ENCODE measurements at places on chromosomes 13 and 19.

GRCh38 chr19:41411968-41412265 is 14.3 kb downstream of the BCKDHA start:
- no peak for DNase-seq

GRCh38 chr19:31818798-31819105 is 469.5 kb upstream of the TSHZ3 start:
- no peak for DNase-seq

DNA sequence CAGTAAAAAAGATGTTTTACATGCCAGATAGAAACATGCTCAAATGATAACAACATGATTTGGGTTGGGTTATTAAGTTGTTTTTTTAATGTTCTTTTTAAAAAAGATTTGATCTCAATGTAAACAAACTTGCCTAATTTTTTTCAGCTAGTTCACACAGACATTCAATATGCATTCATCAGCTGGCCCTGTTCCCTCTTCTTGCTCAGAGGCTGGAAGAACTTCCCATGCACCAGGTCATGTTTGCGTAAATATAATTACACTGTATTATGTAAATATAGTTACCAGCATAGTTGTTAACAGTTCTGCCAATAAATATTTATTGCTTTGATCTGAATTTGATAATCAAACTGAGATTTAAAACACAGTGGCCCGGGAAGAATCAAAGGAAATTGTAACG is 70.6 kb downstream of the ATP11A start:
- no peak for DNase-seq

- DNase-seq = no peak
Measured at GRCh38 chr19:49042177-49042576, 1.5 kb upstream of the CGB5 start.

DNA sequence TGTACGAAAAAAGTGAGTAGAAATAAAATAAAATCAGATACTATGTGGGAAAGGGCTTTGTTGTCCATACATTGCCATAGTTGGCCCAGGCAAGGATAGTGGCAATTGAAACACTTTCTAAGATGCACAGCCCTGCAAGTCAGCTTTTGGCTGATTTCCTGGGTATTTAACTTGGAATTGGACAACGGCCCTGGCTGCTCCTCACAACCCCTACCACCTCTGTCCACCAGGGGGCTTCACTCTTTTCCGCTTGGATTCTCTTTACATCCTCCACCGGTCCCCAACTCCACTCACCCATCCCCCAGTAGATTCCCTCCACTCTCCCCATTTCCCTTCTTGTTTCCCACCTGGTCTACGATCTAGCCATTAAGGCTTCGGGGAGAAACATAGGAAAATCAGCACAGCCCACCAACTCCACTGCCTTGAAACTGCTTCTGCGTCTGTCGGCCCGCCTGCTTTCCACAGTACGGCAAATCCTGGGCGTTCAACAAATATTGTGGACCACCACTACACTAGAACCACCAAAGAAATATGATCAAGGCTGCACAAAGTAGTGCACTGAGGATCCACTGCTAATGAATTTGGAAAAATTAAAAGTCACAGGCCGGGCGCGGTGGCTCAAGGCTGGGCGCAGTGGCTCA is 48.6 kb upstream of the GTF3A start:
- peak; percentile 70 for DNase-seq

GRCh38 chr13:21216332-21216731 is 39.9 kb downstream of the MRPL57 start:
- no peak for DNase-seq

DNA sequence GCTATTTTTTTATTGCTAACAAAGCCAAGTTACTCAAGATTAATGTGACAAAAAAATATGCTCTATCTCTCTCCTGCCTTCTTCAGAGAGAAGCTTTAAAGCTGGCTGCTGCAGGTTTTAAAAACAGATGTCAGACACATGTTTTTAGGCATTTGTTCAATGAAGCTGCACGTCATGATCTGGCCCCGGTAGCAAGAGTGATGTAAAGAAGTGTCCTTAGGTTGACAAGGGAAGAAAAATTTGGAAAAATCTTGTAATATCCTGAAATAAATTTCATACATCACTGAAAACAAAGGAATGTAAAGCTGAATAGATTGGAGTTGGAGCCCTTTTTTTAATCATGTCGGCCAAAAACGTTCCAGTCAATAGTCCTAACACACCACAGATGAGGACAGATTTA is 531.4 kb upstream of the NBEA start:
- DNase-seq = no peak

All from DMS53 (cell line).